Mesenteric fat pad (tissue), 1 donor: ENCODE measurements at places on chromosomes 5 and 9.

GRCh38 chr5:96655506-96655905 lies 6.7 kb upstream of the CAST start:
- no peak for DNase-seq

DNA sequence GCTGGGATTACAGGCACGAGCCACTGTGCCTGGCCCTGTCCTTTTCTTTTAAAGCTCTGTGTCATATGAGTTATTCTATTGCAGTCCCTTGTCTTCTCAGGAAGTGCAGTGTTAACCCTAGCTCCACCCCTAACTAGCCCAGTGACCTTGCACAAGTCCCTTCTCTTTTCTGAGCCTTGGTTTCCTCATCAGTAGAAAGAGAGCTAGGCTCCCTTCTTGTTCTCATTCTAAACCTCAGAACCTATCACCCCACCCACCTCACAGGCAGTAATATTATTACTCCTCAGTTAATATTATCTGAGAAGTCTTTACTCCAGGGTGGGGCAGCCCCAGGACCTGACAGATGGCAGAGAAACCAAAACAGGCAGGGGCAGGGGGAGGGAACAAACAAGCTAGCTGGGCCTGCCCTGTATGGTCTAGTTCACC lies 7.2 kb downstream of the CYFIP2 start:
- no peak for DNase-seq

DNA sequence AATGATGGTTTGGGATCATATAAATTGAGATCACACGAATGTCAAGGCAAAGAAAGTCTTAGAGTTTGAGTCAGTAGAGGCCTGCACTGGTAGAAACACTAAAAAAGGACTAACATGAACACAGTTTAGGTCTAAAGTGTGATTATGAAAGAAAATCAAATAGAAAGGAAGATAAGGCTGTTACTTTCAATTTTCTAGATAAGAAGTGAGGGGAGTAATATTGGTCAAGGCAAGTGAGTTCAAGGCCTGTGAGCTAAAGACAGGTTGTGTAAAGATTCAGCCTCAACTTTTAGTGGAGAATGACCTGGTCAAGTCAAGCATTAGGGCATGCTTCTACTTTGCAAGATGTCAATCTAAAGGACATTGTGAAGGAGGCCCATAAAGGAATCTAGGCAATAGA lies 19.0 kb downstream of the VLDLR start:
- DNase-seq, result no peak

- no peak for DNase-seq
Observed at GRCh38 chr5:164202338-164202737, 696.9 kb downstream of the MAT2B start.

DNA sequence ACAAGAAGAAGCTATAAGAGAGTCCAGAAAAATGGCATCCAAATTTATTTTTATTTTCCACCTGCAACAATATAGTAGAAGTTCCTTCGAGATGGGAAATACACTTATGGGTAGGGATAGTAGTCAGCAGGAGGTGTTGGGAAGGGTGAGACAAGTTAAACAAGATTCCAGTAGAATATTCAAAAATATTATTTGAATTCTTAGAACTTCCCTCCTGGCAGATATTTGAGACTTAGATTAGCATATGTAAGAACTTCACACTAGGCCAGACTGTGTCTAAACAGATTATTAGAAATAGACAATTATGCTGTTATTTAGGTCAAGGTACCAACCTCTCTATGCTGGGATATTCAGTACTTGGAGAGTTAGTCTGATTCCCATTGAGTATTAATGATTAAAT lies 108.7 kb downstream of the PLK2 start:
- DNase-seq, result no peak

- no peak for DNase-seq
Observed at GRCh38 chr5:6632324-6632887, 438 bp downstream of the NSUN2 start.

GRCh38 chr9:134971196-134971595 lies 53.5 kb upstream of the FCN1 start:
- peak; percentile 75 for DNase-seq

GRCh38 chr9:8868632-8869031 lies 1069.1 kb upstream of the DMAC1 start:
- no peak for DNase-seq

GRCh38 chr5:132947671-132948070 lies 15.8 kb downstream of the AFF4 start:
- no peak for DNase-seq

GRCh38 chr9:34691936-34692315 lies 850 bp upstream of the CCL19 start:
- DNase-seq, result no peak

DNA sequence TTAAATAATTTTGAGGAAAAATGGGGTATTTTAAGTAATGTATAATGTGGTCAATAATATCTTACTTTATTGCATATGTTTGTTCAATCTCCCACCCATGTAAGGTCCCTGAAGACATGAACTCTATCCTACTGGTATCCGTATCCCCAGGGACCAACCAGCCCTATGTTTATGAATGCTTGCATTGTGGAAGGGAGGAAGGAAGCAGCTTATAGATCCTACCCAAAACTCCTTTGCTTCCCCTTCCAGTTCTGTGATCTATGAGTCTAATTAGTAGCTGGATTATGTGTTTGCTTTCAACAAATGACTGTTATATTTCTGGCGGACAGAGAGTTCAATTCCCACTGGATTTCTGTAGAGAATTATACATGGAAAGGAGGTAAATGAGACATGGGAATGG lies 45.6 kb downstream of the CNTRL start:
- no peak for DNase-seq

DNA sequence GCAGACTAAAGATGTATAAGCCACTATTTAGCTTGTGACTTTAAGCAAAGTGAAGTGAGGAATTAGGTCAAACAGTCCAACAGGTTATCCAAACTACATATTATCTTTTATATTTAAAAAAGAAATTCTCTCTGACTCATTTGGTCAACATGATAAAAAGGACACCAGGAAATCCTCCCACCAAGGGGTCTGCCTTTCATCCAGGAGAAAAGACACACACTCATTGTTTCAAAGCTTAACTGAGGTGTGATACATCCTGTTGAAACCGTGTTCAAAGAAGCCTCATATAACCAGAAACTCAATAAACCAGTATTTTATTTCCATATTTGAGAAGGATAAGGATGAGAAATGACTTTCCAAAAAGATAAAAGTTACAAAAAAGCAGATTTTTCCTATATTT lies 417.1 kb downstream of the HCN1 start:
- DNase-seq, result no peak

- DNase-seq, result no peak
Observed at GRCh38 chr9:104536756-104537155, at the start of gene OR13C3. Gene OR13C3, minus strand, starts transcription at chr9:104536856. Its CDS starts 133 bp downstream, at chr9:104536723.

DNA sequence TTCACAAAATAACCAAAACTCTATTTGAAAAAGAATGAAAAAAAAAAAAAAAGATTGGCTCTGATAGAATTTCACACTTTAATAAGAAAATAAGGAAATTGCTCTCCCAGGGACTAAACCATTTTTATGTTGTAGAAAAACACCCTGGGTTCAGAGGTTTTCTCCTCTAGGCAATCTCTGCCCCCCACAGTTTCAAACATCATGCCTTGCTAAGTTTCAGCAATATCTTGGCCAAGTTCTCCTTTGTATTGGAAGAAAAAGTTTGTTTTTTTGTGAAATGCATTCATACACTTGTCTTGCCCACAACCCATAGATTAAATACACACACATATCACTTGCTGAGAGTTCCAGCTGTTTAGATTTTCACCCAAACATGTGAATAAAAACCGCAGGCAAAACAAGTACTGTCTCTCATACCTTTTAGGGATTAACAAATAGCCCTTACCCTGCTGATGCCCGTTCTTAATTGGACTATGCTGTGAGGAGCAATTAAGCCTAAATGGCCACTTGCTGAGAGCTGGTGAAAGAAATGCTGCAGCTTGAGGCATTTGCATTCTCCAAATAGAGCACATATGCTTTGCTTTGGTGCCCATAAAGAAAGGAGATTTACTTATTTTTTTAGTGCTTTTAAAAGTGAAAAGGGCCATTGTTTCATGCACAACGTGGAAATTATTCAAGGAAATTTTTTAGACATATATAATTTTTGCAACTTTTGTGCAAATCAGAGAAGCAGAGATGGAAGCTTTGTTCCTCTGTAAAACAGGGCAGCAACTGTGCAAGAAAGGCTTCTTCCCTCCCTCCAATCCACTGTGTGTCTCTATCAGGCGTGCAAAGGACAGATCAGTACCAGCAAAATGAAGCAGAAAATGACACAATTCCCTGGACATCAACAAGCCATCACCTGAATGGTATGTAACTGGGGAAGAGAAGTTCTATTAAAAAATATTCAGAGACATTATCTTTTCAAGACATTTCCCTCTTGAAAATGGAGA lies 262.4 kb upstream of the KIF2A start:
- no peak for DNase-seq

- DNase-seq, result no peak
Observed at GRCh38 chr5:133285583-133286021, 233.8 kb downstream of the HSPA4 start.
